ENCODE measurements at places on chromosomes 2 and 18. TPM values are rescaled to one million over a fixed set of nuclear protein-coding genes. Genes with fewer than 3 reads are reported as not detected.

Gene POTEJ
- not detected for total RNA-seq

Gene ALK
- not detected for total RNA-seq

- DNase-seq, result no peak
Measured at GRCh38 chr2:126345691-126346090, 310.3 kb upstream of the GYPC start.

GRCh38 chr2:224995419-224995818 is 46.8 kb downstream of the DOCK10 start:
- no peak for DNase-seq

All from T-helper 17 cell (primary cell).